Suprapubic skin (tissue), 4 donors: ENCODE measurements at places on chromosomes 6 and 20.

GRCh38 chr6:41670703-41671360 lies 32.6 kb downstream of the MDFI start:
- DNase-seq, result no peak

GRCh38 chr20:7308163-7308562 lies 540.7 kb downstream of the BMP2 start:
- DNase-seq, result no peak

DNA sequence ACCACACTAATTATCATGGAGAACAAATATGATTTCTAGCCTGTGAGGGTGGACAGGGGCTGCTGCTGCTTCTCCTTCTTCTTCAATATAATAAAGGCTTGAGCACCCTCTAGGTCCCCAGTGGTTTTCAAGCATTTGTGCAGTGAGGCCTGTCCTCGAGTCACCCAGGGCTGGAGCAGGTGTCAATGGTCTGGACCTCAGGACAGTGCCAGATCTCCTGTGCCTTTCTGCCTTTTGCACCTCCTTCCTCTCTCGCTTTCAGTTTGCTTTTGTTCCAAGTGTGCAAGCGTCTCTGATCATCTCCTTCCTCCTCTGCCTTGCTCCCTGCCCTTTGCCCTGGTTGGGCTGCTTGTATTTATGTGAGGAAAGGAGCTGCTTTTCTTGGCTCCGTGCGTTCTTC lies 152.2 kb upstream of the SYNDIG1 start:
- DNase-seq, result no peak

DNA sequence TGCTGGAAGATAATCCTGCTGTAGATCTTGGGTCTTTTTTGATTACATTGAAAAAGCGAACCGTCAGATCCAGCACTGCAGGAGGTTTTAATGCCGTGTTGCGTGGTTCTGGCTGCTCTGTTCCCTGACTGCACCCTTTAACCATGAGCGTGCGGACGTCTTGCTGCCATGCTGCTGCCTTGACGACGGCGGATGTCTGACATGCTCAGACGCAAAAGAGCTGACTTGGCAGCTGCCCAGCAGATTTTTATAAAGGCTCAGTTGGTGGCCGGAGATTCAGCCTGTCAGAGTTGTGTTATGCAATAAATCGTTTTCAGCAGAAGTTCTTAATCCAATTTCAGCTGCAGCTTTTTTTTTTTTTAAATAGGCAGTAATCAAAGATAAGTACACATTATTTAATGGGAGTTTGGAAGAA lies 119.4 kb downstream of the JARID2 start:
- DNase-seq, result peak; percentile 88

GRCh38 chr6:7819431-7820015 lies 91.1 kb downstream of the TXNDC5 start:
- no peak for DNase-seq

DNA sequence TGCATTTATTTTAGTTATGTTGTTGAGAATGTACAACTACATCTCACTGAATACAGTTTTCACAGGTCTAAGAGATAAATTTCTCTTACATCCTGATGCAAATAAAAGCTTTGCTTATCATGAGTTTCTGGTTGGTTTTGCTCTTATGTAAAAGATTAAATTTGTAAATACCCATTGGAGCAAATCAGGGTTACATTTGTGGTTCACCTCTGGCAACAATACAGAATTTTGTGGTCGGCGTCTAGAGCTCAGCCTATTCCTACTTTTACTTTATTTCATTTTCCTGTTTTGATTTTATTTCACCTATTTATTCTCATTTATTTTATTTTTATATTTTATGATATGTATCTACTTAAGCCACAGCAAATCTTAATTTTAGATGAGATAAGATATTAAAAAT lies 271.9 kb upstream of the MARCKS start:
- no peak for DNase-seq

DNA sequence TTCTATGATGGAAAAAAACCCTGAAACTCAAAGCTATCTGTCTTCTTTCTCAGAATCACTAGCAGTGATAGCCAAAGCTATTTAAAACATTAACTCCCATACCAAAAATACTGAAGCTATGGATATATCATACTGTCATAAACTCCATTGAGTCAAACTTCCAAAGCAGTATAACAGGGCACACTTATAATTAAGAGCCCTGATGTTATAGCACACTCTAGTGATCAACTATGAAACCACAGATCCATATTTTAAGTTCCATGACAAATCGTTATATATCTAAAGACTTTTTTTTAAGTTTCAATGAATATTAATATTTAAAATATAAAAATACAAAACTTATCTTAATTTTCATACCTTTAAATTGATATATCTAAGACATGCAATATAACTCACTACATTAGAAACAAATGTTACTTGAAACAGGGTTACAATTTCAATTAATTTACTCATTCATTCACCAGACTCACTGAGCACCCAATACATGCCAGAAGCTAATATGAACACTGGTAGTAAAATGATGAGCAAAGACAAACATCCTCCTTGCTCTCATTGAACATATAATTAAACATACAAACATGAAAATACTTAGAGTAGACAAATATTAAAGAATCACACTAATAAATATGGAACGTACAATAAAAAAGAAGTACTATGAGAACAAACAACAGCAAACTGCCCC lies 69.3 kb downstream of the IBTK start:
- DNase-seq, result no peak

DNA sequence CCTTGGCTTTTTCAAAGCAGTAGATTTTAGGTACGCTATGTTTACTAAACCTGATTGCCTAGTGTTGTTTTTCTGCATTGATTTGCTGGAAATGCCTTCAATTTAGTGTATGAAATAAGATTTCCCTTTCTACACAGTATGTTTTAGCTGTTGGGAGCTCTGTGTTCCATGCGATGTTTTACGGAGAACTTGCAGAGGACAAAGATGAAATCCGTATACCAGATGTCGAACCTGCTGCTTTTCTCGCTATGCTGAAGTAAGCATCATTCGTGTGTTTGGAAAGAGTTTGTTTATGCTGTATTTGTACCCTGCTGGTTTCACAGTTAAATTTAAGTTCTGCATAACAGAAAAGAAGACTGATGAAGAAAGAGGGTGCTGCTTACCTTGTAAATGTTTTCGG lies 1.9 kb downstream of the BTBD3 start:
- no peak for DNase-seq

DNA sequence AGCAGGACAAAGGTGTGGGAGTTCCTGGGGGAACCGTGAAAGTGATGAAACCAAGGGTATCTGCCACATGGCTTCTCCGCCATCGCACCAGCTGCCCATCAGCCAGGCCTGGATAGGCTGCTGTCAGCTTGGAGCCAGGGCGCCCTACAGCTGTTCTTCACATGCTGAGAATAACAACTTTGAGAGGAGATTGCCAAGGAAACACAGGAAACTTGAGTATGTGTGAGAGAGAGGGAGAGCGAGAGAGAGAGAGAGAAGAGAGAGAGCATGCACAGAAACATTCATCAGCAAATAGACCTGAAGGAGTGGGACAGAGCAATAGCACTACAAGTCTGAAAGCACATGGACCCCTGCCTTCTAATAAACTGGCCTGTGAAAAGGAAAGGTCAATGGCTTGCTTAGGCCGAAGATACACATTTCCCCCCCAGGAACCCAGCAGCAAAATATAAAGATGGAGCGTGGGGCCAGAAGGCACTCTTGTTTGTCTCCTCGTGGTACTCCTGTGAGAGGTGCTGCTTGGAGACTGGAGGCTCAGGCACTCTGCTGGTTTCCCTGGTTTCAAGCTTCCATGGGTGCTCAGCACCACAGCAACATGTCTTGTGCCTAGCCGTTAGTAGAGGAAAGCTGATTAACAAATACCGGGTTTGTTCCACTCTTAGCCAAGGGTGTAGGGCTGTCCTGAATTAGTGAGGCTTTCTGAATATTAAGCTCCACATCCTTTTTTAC lies 53.0 kb downstream of the SNAP25 start:
- no peak for DNase-seq

- DNase-seq, result no peak
Observed at GRCh38 chr6:137155830-137156229, 17.6 kb downstream of the IL22RA2 start.

GRCh38 chr6:161701056-161701455 lies 427.2 kb upstream of the AGPAT4 start:
- DNase-seq, result no peak

DNA sequence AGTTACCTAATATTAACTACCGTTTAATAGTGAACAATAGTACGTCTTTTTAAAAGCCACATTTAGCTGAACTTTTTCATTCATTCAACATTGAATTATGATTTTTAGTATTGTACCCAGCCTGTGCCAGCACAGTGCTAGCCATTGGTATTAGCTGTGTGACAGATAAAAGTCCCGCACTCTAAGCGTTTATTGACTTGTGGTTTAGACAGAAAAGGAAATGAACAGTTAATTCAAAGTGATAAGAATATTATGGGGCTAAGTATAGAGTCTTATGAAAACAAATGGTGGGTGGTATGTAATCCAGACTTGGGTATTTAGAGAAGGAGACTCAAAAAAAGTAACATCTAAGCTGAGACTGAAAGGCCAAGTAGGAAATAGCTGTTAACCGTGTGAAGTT lies 202.3 kb downstream of the RPS12 start:
- no peak for DNase-seq

DNA sequence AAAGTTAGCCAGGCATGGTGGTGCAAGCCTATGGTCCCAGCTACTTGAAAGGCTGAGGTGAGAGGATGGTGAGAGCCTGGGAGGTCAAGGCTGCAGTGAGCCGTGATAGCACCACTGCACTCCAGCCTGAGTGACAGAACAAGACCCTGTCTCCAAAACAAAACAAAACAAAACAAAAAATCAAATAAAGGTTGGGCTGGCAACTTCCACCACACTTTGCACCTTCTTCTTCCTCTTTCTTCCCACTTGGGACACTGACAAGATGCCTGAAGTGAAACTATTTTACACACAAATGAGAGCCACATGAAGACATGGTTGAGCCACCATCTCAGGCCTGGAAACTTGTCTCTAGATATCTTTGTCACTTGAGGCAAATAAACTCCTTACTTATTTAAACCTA lies 53.8 kb upstream of the CCDC28A start:
- DNase-seq, result no peak

GRCh38 chr20:6530254-6530653 lies 237.2 kb upstream of the BMP2 start:
- DNase-seq, result no peak

DNA sequence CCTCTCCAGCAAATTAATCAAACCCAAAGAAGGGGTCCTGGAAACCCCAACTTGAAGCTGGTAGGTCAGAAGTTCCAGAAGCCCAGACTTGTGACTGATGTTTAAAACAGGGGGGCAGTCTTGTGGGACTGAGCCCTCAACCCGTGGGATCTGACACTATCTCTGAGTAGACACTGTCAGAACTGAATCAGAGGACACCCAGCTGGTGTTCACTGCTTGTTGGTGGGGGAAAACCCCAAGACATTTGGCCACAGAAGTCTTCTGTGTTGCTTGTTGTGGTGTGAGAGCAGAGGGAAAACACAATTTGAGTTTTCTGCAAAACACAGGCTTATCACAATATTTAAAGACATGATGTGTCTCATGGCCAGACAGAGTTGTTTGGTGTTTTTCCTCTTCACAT lies 29.9 kb downstream of the KIF13A start:
- no peak for DNase-seq

- DNase-seq, result peak; percentile 89
Observed at GRCh38 chr6:35736253-35736894, 458 bp upstream of the ARMC12 start.

DNA sequence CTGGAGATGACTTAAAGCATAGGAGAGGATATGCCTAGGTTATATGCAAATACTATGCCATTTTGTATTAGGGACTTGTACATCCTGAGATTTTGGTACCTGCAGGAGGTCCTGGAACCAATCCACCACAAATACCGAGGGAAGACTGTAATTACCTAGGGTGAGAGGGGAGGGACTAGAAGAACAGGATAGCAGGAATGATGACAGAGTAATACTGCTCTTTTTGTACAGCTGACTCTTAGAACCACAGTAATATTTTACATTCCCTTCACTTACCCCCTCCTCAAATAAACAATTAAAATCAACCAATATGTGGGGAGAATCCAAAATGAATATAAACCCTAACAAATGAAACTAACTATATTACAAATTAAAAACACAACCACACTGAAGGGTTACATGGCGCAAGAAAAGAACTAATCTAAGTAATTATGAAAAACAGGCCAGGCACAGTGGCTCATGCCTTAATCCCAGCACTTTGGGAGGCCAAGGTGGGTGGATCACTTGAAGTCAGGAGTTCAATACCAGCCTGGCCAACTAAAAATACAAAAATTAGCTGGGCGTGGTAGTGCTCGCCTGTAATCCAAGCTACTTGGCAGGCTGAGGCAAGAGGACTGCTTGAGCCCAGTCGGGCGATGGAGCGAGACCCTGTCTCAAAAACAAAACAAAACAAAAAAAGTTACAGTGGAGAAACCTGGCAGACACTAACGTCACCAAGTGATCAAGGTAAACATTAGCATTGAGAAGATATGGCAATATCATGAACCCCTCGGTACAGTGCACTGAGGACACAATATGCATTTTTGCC lies 37.1 kb downstream of the MAP1LC3A start:
- DNase-seq, result no peak

- DNase-seq, result no peak
Observed at GRCh38 chr20:34008477-34008876, 14.8 kb downstream of the RALY start.

GRCh38 chr6:54320871-54321270 lies 12.6 kb downstream of the TINAG start:
- no peak for DNase-seq

- DNase-seq, result no peak
Observed at GRCh38 chr6:109458774-109459531, 3.4 kb upstream of the MICAL1 start.

GRCh38 chr6:38282911-38283310 lies 356.8 kb downstream of the BTBD9 start:
- DNase-seq, result no peak

- DNase-seq, result no peak
Observed at GRCh38 chr6:31042806-31043205, 32.5 kb downstream of the MUC22 start.

- no peak for DNase-seq
Observed at GRCh38 chr20:36792422-36792821, 18.9 kb upstream of the DSN1 start.
